Fibroblast of upper back skin (primary cell): ENCODE measurements at places on chromosomes 16 and 17.
A peak's percentile ranks its signal among the peaks of the same experiment; 100 is the strongest.

- DNase-seq = no peak
These were observed 111.2 kb upstream of the NLRP1 start for GRCh38 chr17:5695480-5695879.

GRCh38 chr16:65667011-65667578 lies 545.2 kb upstream of the CDH11 start:
- peak; percentile 56 for DNase-seq

- DNase-seq = peak; percentile 89
These were observed at the start of gene NRN1L for GRCh38 chr16:67884684-67885083. Gene NRN1L, plus strand, starts transcription at chr16:67884885. Its CDS starts 19 bp downstream, at chr16:67884904.

GRCh38 chr17:75695141-75695829 lies 26.0 kb upstream of the ITGB4 start:
- DNase-seq = no peak

- DNase-seq = no peak
These were observed 2.4 kb downstream of the C1QL1 start for GRCh38 chr17:44965481-44966234.

GRCh38 chr16:3095869-3096268 lies 3.2 kb downstream of the ZSCAN10 start:
- DNase-seq = no peak

DNA sequence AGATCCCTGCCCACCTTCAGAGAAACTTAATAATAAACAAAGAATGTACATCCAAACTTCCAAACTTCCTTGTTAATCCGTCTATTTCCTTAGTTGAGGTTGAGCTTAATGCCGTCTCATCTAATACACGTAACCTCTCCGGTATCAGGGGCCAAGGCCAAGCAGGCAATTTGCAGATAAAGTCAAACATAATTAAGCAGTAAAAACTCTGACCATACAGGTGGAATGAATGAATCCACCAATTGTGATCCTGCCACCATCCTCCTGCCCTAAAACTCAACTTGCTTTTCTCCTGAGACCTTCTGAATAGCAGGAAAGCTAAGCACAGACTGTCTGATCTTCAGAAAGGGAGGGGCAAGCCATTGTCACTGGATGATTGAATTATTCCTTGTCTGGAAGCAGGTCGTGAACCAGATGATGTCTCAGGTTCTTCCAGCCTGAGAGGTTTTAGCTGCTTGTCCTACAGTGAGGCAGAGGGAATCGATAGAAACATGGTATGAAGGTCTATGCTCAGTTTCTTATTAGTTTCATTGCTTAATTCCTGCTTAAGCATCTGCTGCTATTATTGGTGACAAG lies 1111.8 kb upstream of the EEF2KMT start:
- no peak for DNase-seq

- no peak for DNase-seq
These were observed 22.9 kb downstream of the ADAM11 start for GRCh38 chr17:44781551-44782325.

DNA sequence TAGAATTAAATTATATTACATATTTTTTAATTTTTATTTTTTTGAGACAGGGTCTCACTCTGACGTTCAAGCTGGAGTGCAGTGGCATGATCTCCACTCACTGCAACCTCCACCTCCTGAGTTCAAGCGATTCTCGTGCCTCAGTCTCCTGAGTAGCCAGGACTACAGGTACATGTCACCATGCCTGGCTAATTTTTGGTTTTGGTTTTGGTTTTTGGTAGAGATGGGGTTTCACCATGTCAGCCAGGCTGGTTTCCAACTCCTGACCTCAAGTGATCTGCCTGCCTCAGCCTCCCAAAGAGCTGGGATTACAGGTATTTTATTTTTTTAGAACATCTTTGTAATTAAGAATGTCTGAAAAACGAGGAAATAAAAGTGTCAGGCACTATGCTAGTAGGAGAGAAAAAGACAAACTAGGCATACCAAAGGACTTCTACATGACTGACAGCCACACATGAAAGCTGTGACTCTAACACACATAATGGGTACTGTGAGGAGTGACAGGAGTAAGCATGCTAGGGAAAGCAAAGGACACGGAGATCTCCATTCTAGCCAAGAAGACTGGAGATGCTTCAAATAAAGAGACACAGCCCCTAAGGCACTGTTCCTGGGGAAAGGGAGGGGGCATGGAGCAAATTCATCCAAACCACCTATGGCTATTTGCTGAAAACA lies 7.3 kb downstream of the GNA13 start:
- DNase-seq = no peak

GRCh38 chr16:55435387-55435786 lies 43.6 kb upstream of the MMP2 start:
- DNase-seq = no peak

DNA sequence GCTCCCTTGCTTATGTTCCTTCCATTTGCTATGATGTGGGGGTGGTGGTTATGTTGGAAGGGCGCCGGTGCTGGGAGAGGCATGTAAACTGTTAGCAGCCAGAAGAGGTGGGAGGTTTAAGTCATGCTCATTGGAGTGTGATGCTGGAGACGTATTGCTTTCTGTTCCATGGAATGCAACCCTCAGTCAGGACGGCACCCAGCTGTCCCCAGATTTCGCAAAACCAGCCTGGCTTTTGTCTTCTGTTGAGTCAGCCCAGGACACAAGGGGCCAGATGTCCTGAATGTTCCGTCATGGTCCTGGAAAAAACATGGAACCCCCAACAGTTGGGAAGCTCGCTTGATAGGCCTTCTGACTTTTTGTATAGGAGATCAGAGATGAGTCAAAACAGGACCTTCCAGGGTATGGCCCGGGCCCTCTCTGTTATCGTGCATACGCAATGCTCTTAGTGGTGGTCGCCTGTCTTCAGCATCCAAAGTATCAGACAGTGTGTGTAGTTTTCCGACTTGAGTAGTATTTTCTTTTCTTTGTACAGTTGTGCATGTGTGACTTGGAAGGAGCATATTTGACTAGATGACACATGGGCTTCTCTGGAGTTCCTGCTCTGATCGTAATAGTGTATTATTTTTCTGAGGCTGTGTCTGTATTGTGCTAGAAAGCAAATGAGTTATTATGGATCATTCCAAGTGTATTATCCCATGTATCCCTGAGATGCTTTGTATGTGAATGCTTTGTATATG lies 201.9 kb downstream of the SNX29 start:
- DNase-seq = peak; percentile 58

- no peak for DNase-seq
These were observed 13.3 kb downstream of the SEC14L1 start for GRCh38 chr17:77153999-77154586.

GRCh38 chr17:78825696-78826095 lies 14.9 kb downstream of the USP36 start:
- DNase-seq = no peak

- no peak for DNase-seq
These were observed 10.3 kb upstream of the SLC52A1 start for GRCh38 chr17:5045496-5045895.

DNA sequence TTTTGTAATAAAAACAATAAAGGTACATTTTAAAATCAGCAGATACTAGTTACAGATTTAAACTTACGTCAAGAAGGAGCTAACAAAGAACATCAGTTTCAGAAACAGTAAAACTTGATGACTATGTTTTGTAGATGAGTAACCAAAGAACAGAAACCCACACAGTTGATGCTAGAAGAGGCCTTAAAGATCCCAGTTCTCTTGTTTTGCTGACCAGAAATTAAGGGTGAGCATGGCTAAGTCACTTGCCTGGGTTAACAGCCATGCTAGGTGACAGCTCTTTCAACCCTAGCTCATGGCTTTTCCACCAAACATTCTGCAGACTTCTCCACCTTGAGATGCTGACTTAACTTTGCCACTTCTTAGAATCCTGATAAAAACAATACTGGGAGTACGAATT lies 26.4 kb downstream of the STX8 start:
- no peak for DNase-seq

- peak; percentile 34 for DNase-seq
These were observed 3.7 kb downstream of the HPR start for GRCh38 chr16:72066747-72067146.

- peak; percentile 82 for DNase-seq
These were observed 5.7 kb upstream of the LPO start for GRCh38 chr17:58232707-58233156.

DNA sequence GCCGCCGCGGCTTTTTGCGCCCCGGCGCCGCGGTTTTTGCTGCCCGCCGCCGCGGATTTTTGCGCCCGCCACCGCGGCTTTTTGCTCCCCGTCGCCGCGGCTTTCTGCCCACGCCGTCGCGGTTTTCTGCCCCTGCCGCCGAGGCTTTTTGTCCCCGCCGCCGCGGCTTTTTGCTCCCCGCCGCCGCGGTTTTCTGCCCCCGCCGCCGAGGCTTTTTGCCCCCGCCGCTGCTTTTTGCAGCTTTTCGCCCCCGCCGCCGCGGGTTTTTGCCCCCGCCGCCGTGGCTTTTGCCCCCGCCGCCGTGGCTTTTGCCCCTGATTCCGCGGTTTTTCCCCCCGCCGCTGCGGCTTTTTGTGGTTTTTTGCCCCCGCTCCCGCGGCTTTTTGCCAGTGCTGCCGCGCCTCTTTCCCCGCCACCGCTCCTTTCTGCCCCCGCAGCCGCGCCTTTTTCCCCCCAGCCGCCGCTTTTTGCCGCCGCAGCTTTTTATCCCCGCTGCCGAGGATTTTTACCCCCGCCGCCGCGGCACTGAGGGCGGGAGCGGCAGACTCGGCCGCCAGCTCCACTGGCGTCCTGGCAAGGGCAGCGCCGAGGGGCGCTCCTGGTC lies 518.6 kb upstream of the WSB1 start:
- no peak for DNase-seq

GRCh38 chr17:53942436-53942835 lies 119.7 kb downstream of the KIF2B start:
- no peak for DNase-seq

GRCh38 chr17:1110541-1110861 lies 69.3 kb downstream of the ABR start:
- DNase-seq = no peak

DNA sequence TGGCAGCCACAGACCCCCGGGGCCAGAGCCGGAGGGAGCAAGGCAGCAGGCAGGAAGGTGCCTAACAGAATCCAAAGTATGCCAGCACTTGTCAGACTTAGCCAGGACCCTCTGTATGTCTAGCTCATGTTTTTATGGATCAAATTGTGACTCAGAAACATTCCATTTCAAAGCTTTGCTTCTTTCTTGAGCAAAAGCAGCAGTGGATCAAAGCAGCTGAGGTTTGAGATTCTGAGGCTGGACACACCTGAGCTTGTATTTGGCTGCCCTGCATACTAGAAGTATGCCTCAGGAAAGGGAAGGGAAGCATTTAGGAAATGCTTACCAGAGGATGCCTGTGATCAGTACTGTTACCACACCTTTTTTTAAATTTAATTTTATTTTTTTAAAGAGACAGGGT lies 5.7 kb upstream of the MYO1C start:
- no peak for DNase-seq

- DNase-seq = no peak
These were observed at the start of gene P2RX5 for GRCh38 chr17:3695723-3696411. Gene P2RX5, minus strand, starts transcription at chr17:3696155. Its CDS starts 150 bp downstream, at chr17:3696005.

- no peak for DNase-seq
These were observed 126.5 kb downstream of the ENGASE start for GRCh38 chr17:79201119-79201518.

- DNase-seq = no peak
These were observed 30.6 kb downstream of the OSBPL7 start for GRCh38 chr17:47791025-47791424.

DNA sequence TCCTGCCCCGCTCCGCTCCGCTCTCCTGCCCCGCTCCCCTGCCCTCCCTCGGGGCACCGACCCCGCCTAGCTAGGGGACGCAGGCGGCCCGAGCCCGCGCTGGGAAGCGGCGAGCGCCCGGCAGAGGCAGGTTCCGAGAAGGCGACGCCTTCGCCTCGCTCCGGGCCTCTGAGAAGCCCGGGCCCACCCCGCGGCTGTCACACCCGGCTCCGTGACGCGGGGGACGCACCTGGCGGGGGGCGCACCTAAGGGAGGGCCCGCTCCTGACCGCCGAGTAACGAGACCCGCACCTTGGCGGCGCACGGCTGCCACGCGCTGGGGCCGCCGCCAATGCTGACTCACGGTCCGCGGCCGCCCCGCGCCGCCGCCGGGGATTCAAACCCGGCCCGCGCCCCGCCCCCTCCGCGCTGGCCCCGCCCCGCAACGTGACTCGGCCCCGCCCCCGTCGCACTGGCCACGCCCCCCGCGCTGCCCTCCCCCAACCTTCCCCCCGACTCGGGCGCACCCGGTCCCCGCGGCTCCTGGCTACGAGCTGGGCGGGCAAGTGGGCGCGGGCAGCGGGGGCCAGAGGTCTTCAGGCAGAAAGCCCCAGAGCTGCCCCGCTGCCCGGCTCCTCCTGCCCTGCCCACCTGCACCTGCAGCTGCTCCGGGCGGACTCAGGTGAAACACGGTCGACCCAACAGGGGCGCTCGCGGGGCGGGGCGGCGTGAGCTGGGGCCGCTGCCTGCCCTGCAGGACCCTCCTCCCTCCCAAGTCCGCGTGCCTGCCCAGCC lies 27.8 kb downstream of the GNPTG start:
- peak; percentile 51 for DNase-seq

GRCh38 chr17:32275060-32276042 lies 9.7 kb downstream of the RHBDL3 start:
- peak; percentile 88 for DNase-seq

GRCh38 chr17:41835800-41836549 lies at the start of gene NT5C3B:
Gene NT5C3B, minus strand, starts transcription at chr17:41836232. Its CDS starts 39 bp downstream, at chr17:41836193.
- DNase-seq = peak; percentile 47

DNA sequence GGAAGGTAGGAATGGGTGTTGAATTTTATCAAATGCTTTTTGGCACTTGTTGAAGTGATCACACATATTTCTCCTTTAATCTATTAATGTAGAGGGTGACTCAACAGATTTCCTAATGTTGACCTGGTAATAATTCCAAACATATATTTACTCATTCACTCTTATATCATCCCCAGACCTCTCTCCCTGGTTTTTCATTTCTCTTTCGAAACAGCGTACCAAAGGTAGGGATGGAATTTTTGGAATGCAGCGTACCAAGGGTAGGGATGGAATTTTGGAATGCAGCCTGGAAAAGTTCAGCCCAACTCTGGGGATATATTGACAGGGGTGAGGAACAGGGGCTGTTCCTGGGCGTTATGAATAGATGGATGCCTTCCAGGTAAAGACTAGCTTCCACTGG lies 7.3 kb downstream of the KIF18B start:
- DNase-seq = peak; percentile 82

- DNase-seq = no peak
These were observed 149.9 kb downstream of the PHKB start for GRCh38 chr16:47611042-47611441.

GRCh38 chr17:42798011-42798382 lies 507 bp downstream of the COA3 start:
- DNase-seq = no peak

GRCh38 chr17:32020943-32021614 lies 13.9 kb downstream of the LRRC37B start:
- no peak for DNase-seq

GRCh38 chr16:50645563-50646220 lies 35.4 kb downstream of the SNX20 start:
- DNase-seq = no peak

DNA sequence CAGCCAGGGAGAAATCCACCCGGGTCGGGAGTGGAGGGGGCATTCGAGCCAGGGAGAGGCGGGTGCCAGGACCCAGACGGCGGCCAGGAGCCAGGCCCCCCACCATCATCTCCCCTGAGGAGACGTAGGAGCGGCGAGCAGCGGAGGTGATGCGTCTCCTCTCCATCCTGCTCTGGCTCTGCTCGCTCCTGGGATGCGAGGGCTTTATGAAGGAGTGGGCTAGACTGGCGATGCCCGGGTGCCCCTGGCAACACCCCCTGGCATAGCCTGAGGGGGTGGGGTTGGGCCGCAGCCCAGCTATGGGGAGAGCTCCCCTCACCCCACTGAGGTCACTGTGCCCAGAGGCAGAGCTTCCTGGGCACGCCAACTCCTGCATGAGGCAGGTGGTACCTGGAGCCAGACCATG lies at the start of gene GFAP:
GFAP (minus strand) TSS at position 180 of the 406 bp plus-strand sequence; CDS start at position 166, 14 bp downstream.
- DNase-seq = no peak

- no peak for DNase-seq
These were observed 3.4 kb downstream of the TERF2 start for GRCh38 chr16:69382421-69382820.
